EH (cell line): ENCODE measurements at places on chromosomes 5 and 9.

DNA sequence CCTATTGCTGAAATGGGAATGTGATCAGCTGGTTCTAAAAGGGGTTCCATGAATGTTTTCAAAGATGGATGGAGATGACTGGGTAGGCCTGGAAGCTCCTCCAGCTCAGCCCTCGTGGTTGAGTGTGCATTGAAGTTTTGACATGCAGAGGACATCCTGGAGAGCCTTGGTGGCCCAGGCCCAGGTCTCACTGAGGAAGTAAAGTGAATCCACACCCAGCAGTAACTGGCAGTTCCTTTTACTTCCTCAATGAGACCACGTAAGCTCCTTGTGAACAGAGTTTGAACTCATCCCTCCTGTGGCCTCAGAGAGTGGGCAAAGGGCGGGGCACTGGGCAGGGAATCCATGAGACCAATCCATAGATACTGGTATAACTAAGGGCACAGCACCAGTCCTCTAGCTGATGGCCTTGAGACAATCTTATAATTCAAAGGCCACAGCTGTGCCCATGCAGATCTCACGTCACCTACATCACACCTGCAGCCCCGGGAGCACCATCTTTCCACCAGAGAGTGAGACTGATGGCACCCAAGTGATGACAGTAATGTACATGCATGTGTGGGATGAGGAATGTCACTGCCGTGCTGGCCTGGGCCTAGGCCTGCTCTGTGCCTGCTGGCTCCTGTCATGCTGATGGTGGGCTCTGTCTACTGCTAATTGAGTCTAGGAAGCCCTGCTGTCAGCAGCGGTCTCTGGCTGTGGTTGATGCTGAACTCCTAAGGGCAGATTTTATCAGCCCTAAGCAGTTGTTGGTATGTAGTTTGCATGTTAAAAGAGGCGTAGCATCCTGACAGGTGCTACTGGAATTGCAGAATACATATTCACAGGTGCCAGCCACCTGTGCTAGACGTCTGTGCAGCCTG lies 257.8 kb downstream of the FSTL4 start:
- no peak for DNase-seq

DNA sequence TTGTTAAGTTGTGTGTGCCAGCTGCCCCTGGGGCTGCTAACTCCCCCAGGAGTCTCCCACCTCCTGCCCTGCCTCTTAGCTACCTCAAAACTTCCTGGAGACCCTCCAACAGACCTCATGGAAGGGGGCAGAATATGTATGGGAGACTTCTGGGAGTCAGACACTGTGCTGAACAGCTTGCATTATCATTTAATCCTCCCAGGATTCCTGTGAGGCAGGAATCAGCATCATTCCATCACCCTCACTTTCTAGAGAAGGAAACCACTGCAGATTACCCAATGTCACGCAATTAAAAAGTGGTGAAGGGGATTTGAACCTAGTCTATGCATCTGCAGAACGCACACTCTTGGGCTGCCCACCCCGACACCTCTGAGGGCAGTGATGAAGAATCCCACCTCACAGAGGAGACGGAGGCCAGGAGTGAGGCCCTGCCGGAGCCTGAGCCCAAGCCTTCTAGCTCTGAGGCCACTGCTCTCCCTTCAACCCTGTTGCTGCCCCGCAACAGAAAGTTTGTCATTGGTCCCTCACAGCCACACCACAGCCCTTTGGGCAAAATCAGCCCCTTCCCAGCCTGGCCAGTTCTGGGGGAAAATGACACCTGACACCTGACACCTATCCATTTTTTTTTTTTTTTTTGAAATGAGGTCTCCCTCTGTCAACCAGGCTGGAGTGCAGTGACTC lies 30.3 kb upstream of the IL17B start:
- peak; percentile 63 for DNase-seq

- DNase-seq: no peak
Measured at GRCh38 chr5:44875661-44876605, 67.2 kb downstream of the MRPS30 start.

- DNase-seq: peak; percentile 19
Measured at GRCh38 chr5:67639976-67640375, 443.4 kb upstream of the CD180 start.

GRCh38 chr5:147733075-147733474 lies 49.5 kb downstream of the JAKMIP2 start:
- DNase-seq: no peak

DNA sequence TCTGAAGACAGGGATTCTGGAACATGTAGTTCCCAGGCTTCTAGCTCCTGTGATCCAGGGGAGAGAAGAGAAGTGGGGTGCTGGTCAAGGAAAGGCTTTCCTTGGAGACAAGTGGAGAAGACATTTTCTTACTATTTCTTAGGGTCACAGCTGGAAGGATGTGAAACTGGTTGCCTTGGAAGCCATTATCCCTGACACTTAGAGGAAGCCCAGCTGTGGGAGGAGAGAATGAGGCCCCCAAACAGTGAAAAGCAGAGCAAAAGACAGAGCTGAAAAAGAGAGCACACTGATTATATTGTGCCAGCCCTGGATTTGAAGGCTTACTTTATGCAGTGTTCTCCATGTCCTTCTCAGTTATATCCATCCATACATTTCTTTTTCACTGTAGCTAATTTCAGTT lies 17.5 kb upstream of the SHB start:
- no peak for DNase-seq

DNA sequence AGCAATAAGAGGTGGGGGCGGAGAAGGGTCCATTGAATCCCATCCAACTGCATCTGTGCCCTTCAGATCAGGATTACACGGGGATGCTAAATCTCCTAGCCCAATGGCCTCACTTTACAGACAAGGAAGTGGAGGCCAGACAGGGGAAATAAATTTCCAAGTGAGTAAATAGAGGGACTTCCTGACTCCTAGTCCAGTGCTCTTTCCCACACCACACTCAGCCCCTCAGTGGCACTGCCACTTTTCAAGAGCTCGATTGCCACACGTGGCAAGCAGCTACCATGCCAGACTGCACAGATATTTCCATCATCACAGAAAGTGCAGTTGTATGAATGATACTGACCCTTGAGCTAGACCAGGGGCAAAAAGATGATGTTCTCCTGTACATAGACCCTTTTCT lies 8.2 kb upstream of the TNIP1 start:
- no peak for DNase-seq

GRCh38 chr5:8633259-8633658 lies 764.3 kb downstream of the MTRR start:
- no peak for DNase-seq

GRCh38 chr5:160850421-160850820 lies 1.6 kb downstream of the ATP10B start:
- no peak for DNase-seq

DNA sequence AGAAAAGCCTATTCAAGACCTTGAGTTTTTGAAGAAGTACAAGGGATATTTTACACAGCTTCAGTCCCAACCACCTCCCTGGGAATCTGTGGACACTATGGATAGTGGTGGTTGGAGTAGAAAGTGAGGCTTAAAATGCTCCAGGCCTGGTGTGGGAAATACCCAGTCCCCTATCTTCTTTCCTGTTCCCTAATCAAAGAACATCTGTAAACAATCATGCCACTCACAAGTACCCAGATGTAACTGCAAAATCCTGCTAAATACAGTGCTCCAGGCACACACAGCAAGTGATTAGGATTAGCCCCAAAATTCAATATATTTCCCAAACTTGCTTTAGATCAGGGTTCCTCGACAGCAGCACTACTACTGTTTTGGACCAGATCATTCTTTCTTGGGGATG lies 46.0 kb upstream of the TMEM215 start:
- no peak for DNase-seq

- peak; percentile 10 for DNase-seq
Measured at GRCh38 chr5:149839761-149840160, 104.8 kb downstream of the PDE6A start.

DNA sequence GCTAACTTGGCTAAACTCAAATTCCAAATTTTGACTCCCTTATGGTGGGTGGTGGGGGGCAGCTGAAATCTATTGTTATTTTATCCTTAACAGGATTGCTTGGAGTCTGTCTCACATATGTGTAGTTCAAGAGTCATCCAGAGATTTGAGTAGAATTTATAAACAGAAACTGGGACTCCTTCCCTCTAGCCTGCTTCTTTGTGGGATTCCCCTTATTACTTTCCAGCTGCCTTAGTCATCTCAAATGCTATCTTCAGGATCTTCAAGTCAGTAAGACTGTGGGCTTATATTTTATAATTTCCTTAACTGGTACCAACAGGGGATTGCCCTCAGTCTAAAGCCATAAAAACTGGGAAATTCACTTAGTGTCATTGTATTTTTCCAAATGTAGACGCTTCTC lies 55.5 kb downstream of the NNT start:
- DNase-seq: peak; percentile 88

DNA sequence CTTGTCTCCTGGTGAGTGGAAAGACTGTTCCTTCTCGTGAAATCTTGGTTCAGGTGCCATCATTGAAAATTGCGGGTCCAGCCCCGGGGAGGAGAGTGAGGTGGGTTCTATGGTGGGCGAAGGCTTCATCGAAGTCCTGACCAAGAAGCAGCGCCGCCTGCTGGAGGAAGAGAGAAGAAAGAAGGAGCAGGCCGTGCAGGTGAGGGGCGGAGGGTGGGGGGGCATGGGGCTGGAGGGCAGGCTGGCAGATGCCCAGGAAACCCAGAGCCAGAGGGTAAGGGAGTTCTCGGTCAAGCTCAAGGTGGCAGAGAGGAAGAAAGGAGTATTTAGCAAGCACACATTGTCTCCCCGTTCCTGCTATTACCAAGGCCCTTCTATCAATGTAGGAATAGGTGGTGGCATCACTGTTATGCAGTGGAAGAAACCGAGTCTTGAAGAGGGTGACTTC lies 24.3 kb upstream of the POMT1 start:
- DNase-seq: peak; percentile 36

- peak; percentile 96 for DNase-seq
Measured at GRCh38 chr9:114250235-114250568, 72.7 kb upstream of the ORM1 start.

DNA sequence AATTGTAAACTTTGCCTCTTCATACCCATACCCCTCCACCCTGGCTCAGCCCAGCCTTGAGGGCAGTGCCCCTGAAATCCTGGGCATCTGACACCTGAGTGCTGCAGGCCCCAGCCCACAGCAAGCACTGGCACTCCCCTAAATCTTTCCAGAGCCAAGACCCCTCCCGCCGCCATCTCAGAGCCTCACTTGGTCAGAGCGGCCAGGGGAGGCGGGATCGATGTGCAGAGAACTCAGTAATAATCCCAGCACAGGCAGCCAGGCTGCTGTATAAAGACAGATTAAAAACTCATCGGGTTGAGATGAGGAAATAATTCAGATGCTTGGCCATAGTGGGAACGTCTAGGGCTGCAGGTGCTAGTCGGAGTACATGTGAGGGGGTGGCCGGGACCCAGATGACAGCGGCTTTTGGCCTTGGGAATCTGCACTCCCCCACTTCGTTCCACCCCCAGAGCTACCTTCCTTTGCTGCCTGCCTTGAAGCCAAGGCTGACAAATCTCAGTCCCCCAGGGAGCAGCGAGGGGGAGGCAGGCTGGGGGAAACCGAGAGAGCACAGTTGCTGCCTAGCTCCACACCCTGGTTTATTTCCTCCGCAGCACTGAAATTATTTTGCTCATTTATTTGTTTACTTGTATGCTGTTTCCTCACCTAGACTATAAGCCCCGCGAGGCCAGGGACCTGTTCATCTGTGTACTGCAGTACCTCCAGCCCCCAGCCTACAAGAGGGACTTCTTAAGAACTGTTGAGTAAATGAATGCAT lies 19.5 kb upstream of the ARAP3 start:
- no peak for DNase-seq

DNA sequence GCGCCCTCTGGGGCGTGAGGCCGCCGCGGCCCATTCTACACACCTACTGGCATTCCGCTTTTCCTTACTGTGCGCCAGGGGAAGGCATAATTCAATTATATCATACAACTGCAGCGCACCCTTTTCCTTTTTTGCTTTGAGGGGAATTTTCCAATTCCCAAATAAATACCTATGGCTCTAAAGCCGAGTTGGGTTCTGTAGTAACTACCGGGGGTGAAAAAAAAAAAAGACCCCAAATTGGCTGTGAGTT lies 34.1 kb upstream of the NFIB start:
- DNase-seq: no peak
